ENCODE measurements at places on chromosomes 13 and 19.

GRCh38 chr13:97464561-97464960 lies 30.6 kb downstream of the RAP2A start:
- no peak for DNase-seq

- no peak for DNase-seq
Observed at GRCh38 chr19:47663911-47664771, 49.1 kb upstream of the EHD2 start.

- no peak for DNase-seq
Observed at GRCh38 chr13:104759069-104759468, 1692.9 kb upstream of the SLC10A2 start.

- DNase-seq, result no peak
Observed at GRCh38 chr19:38173291-38174041, 50.6 kb downstream of the DPF1 start.

- DNase-seq, result no peak
Observed at GRCh38 chr19:7440188-7440975, 48.5 kb downstream of the PEX11G start.

- no peak for DNase-seq
Observed at GRCh38 chr19:16541526-16542044, 652 bp downstream of the CHERP start.

DNA sequence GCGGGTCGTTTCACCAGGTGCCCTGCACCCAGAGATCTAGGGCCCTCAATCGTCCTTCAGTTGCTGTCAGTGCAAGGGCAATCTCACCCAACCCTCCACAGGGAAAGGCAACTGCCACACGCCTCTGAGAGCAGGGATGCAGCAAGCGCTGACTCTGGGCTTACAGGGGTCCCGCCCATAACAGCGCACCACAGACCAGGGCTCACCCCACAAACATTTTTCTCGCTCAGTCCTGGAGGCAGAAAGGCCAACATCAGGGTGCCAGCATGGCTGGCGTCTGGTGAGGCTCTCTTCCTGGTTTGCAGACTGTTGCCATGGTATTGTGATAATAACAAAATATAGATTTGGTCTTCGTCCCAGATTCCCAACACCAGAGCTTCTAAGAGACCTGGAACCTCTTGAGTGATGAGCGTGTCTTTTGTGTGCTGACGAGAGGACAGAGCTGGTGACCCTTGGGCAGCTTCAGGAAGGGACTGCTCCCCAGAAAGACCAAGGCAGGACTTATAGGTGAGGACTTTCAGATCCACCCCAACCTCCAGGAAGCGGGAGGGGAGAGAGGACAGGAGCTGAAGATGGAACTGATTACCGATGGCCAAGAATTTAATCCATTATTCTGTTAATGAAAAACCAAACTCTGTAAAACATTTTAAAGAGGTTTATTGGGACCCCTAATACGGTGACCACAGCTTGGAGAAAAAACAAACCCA lies 51.3 kb downstream of the C13orf46 start:
- no peak for DNase-seq

- no peak for DNase-seq
Observed at GRCh38 chr13:80313668-80314256, 27.2 kb downstream of the SPRY2 start.

DNA sequence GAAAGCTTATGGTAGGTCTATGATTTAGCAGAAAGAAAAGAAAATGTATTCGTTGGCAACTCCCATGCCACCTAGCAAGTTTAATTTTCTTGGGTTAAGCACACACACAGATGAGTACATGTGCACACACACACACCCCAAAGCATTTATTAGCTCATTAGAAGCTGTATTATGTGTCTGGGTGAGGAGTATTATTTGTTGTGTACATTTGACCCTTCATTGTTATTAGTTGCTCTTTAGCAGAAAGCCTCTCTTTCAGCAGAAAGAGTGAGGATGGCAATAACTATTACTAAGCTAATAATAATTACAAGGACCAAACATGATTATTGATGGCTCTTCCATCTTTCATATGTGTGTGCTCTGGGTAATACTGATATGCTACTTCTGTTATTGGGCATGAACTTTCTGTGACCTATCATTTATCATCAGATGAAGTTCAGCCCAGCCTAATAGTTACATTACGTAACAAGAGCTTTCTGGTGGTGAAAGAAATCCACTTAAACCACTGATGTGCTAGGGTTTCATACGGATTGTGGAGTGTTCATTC lies 177.4 kb upstream of the OBI1 start:
- DNase-seq, result no peak

- peak; percentile 52 for DNase-seq
Observed at GRCh38 chr13:110421696-110422385, 114.8 kb downstream of the COL4A2 start.

DNA sequence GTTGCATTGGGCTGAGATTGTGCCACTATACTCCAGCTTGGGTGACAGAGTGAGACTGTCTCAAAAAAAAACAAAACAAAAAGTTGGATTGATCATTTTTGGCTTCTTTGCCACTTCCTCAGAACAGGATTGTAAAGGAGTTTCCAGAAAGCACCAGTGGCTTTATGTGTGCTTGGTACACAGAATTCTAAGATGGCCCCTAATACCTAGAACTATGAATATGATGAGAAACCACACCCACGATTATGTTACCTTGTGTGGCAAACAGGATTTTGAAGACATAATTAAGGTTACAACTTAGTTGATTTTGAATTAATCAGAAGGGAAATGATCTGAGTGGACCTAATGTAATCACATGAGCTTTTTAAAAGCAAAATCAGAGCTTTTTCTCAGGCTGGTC lies 26.5 kb downstream of the CEACAM1 start:
- DNase-seq, result no peak

DNA sequence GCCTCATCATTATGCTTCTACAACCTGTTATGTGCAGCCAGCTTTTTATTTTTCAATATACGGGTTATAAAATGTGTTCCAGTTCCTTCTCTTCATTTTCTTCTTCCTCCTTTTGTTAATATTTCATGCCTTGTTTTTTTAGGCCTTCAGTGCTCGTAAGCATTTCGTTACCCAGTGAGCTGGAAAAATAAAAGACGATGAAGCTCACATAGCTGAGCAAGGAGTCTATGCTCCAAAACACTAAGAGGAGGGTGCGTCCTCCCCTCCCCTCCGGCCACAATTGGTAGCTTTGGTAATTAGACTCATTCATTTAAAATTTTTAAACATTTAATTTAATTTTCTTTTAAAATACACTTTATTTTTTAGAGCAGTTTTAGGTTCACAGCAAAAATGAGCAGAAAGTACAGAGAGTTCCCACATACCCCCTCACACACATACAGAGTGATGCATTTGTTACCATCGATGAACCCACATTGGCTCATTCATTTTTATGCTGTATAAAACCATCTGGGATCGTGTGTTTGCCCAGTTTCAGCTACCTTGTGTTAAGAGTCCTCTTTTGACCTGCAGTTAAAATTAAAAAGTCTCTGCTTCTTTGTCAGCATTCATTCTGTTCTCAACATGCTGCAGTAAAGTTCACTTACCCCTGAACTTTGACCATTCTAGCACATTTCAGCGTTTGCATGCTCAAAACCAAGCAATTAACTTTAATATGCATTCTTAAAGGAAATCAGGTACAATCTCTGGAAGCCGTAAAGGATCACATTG lies 223.9 kb downstream of the LACC1 start:
- DNase-seq, result peak; percentile 51

- DNase-seq, result peak; percentile 93
Observed at GRCh38 chr19:15195371-15196334, 5.1 kb downstream of the NOTCH3 start.

DNA sequence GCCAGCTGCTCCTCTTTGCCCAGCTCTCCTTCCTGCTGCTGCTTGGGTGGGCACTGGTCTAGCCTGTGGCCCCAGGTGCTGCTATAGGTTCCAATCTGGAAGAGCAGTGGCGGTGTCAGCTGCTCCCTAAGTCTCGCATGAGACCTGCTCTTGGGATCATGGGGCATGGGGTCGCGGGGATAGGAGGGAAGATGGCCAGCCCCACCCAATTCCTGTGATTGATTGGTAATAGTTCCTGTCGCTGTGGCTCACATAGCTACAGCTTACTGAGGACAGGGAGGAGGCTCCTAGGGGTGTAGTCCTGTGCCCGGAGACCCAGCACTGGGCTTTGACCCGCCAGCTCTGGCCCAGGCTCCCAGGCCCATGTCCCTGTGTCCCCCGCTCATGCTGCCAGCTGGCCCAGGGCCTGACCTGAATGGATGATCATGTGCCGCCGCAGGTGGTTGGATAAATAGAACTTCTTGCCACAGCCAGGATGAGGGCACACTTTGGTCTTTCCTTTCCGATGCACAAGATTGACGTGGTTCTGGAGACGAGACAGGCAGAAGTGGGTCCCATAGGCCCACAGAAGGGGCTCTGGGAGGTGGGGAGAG lies 4.5 kb upstream of the ELAVL3 start:
- no peak for DNase-seq

- DNase-seq, result no peak
Observed at GRCh38 chr13:113745059-113745458, 14.0 kb upstream of the TMEM255B start.

DNA sequence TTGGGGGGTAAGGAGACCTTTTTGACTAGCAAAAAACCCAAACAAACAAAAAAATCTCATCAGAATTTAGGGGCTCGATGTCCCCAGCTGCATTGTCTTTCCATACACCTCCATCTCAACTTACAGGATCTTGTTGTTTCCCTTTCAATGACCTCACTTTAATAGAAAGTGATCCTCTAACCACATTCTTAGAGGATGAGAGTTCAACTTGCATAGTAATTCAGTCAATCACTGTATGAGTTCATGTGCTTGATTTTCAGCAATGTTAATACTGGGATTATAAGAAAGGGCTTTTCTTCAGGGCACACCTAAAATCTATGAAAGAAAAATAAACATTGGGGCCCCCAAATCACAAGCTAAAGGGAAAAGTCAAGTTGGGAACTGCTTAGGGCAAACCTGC lies 1512.0 kb downstream of the SLITRK1 start:
- no peak for DNase-seq

DNA sequence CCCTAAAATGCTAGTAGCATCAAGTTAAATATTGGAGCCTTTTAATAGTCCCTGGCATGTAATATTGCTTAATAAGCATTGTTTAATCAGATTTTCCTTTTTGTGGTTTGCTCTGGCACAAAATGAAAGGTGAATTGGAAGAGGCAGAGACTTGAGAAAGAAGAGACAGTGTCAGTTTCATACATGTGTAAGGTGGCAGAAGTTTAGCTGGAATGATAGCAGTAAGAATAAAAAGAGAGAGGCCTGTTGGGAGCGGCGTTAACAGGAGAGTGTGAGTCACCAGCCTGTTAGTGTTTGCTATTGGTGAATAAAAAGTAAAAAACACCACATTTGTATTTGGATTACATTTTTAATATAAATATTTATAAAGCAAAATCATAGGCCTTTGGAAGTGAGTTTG lies 145.3 kb downstream of the PDS5B start:
- no peak for DNase-seq

DNA sequence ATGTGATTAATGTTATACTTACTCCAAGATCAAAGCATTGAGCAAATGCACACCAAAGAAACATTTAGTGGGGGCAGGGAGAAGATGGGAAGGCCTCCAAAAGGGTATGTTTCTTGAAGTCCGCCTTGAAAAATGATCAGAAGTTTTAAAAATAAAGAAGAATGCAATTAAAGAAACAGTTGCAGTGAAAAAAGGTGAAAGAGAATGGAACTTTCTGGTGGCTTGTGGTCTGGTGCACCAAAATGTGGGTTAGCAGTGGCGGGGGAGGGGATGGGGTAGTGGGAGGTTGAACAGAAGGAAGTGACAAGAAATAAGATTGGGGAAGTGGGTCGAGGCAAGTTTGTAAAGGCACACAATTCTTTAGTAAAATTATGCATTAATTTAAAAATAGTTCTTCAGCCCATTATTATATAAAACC lies 2.5 kb downstream of the LCP1 start:
- no peak for DNase-seq

DNA sequence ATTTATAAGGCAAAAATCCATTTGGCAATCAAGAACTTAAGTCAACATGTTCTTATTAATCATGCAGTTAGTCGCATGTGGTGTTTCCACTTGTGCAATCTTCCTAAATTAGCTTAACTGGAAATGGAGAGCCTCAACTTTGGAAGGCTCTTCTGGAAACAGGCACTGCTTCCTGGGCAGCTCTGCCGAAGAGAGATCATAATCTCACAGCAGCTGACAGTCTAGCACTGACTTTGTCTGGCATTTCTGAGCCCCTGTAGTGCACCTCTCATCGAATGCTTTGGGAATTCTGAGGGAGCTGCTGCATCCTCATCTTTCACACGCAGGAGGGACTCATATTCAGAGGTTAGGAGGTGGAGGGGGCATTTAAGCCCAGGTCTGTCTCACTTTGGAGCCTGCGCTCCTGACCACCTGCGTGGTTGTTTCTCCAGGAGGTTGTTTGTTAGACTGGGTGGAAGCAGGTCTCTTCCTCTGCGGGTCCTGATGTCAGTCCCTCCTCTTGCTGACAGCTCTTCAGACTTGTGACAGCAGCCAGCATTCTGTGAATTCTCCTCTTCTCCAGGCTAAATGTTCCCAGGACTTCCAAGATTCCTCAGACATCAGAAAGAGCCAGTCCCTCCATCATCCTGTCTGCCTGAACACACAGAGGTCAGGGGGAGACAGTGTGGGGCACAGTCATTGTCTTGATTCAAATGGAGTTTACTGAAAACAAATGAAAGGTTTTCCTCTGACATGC lies 100.4 kb upstream of the GJB6 start:
- no peak for DNase-seq

DNA sequence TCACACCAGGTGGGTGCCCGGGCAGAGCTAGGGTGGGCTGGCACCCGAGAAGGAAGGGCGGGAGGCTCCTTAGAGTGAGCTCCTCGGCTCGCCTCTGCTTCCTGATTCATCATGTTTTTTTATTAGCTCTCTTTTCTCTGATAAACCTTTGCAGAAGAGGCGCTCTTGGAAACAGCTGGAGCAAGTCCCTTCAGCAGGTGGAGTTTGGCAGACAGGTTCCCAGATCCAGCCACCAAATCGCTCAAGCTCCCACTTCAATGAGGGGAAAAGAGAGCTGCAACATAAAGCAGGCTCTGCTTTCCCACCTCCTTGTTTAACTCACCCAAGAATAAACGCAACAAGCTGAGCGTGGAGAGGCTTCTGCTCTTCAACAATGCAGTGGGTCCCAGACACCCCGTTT lies 244.8 kb downstream of the TSHZ3 start:
- DNase-seq, result no peak

- no peak for DNase-seq
Observed at GRCh38 chr13:44439452-44440024, 65.9 kb downstream of the SERP2 start.

DNA sequence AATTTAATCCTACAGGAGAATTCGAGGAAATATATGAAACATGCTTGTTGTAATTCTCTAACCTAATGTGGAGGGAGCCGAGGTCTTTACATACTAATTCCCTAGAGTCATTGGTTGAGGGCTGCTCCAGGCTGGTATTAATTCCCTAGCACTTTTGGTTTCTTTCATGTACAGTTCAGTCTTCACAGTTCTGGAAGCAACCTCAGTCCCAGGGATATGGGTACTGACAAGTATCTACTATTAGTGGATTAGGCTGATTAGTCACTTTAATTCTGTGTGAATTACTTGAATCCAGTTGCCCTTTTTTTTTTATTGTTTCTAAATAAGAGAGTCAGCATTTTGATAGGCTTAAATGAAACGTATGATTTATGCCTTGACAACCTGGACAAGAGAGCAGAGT lies 172.3 kb upstream of the HTR2A start:
- no peak for DNase-seq

Data from eye (tissue), 1 donor.